ENCODE measurements at places on chromosomes 11 and 22.

DNA sequence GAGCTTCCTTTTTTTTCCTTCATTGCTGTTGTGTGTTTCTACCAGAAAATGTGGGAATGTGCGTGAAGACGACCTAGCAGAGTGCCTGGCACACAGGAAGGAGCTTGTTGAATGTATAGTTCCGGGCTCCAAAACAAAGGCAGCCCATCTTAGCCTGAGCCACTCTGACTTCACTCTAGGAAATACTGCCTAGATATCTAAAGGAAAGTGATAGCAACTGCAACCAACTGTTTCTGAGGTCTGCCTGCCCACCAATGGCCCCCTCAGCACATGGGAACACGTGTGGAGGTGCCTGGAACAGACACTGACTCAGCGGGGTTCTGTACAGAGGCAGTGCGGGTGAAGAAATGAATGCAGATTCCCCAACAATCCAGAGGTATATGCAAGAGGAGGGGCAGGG lies 14.7 kb upstream of the XBP1 start:
- DNase-seq, result no peak

GRCh38 chr22:32661296-32661695 lies 140.2 kb upstream of the TIMP3 start:
- no peak for DNase-seq

DNA sequence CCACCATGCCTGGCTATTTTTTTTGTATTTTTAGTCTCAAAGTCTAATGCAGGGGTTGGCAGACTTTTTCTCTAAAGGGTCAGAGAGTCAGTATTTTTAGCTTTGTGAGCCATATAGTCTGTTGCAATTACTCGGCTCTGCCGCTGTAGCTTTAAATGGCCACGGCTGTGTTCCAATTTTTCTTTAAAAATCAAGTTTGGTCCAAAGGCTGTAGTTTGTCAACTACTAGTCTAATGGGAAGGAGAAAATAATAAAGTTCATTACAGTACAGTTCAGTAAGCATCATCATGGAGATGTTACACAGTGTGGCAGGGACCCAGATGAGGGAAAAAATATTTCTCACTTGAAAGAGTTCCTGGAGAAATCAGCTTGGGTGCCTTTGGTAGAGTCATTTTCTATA lies 107.6 kb downstream of the CSNK2A3 start:
- no peak for DNase-seq

GRCh38 chr11:125995313-125995712 lies 49.5 kb downstream of the VSIG10L2 start:
- no peak for DNase-seq

DNA sequence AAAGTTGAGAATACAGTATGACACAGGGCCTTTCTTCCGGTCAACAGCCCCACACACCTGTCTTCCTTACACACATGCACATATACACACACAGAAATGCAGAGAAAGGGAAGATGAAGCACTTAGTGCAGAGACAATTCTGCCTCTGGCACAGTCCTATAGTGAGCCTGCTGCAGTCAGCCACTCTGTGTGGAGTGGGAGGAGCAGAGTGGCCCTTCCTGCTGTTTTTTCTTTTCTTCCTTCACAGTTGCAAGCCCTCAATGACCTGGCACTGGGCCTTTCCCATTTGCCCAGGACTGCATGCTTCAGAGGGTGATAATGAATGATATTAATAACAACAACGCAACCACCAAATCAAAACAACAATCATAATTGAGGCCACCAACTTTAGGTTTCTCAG lies 527.0 kb upstream of the B3GAT1 start:
- DNase-seq, result no peak

DNA sequence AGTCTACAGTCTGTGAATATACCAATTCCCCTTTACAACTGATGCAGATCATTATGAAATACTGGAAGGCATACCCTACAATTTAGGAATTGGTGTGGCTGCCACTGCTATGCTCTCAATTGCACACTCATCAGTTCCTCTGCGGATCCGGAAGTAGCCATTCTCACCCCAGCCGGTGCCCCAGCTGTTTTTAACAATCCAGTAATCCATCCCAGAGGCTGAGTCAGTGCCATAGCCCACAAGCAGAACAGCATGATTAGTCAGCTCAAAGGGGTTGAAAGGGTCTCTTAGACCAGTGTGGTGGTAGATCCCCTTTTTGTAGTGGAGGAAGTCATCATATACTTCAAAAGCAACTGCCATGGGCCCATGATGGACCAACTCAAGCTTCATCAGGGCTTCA lies 43.6 kb downstream of the CTSC start:
- no peak for DNase-seq

DNA sequence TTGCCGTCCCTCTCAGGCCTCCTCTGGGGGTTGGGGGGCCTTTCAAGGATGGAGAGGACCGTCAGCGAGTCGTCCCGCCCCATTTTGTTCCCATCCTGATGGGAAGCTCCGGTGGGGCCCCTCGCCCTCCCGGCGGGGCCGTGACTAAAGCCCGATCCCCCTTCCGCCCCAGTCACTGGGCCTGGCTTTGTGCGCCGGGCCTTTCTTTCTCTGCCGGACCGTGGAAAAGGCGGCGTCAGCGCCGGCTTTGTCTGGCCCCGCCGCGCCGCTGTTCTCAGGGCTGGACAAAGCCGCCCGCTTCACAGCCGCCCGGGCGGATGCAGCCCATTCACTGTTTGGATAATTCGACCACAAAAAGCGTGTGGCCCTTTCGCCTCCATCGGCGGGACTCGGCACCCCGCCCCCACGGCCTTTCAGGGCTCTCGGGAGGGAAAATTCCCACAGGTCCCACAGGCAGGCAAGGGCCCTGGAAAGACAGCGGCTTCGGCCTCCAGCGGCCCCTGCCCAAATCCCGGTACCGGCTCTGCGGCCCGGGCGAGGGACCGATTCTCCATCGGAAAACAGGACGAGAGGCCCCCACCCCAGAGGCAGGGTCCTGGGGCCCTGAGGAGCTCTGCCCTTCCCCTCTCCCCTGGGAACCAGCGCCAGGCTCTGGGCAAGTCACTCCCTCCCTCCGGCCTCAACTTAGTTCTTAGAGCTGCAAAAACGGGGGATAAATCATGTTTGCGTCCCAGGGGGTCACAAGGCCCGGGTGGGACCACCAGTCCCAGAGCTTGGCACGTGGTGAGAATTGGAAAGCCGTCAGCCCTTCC lies 87.2 kb downstream of the WNT7B start:
- DNase-seq, result no peak

GRCh38 chr11:77446911-77447629 lies 26.8 kb downstream of the PAK1 start:
- DNase-seq, result no peak

DNA sequence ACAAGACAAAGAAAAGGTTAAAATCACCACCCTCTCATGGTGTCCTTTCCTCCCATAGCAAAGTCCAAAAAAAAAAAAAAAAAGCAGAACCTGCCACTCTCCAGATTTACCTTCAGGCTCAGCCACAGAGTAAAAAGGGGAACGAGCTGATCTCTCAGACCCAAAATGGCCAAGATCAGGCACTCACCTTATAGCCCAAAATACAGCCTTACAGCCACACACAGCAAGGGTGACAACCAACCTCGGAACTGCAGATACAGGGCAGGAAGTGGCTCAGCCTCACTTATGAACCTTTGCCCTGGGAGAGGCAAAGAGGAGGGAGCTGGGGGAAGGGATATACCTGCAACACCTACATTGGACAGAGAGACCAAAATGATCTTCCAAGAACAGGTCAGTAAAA lies 4.5 kb downstream of the FHIP1B start:
- no peak for DNase-seq

DNA sequence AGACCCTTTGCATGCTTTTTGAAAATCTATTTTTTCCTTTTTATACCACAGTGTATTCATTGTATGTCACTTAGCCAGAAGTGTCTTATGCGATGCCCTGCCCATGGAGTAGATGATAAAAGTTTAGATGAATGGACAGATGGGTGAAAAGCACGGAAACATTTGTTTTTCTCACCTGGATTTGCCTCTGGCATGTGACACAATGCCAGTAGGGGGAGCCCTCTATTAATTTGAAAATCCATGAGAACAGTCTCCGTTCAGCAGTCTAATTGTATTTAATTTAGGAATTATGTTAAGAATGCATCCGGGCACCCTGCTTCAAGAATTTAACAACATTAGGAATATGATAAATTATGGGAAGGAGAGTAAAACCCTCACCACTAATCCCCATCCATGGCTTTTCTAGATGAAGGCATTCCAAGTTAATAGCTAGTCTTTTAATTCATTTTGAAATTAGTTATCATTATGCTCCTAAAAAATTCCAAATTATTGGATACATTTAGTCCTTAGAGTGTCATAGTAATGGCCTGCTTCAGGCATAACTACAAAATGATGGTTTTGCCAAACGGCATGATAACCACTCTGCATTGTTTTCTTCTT lies 55.3 kb upstream of the ALKBH3 start:
- DNase-seq, result no peak

DNA sequence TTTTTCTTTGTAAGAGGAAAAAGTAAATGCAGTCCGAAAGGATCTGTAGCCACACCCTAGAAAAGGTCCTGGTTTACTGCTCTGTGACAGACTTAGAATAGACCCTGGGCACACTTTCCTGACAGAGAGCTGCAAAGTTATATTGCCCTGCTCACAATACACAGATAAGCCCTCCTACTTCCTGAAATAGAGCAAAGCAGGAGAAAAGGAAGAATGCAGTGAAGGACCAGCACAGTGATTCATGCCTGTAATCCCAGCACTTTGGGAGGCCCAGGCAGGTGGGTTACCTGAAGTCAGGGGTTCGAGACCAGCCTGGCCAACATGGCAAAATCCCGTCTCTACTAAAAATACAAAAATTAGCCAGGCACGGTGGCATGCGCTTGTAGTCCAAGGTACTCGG lies 2.2 kb downstream of the CYB561A3 start:
- no peak for DNase-seq

DNA sequence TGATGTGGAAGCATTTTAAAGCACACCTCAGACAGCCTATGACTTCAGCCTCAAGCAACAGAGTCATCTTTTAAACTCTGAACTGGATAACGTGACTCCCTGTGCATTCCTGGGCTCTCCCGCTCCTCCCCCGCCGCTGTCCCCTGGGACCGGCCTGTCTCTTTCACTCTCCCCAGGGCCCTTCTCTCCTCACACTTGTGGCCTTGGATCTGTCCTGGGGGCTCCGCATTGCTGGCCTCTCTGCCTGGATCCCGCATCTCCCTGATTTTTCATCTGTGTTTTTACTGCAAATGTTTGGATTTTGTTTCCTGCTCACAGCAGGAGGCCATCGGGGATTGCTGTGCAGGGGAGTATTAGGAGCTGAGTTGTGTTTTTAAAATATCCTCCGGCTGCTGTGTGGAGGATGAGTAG lies 15.4 kb downstream of the C11orf24 start:
- DNase-seq, result no peak

- no peak for DNase-seq
Observed at GRCh38 chr22:45585437-45585755, 82.7 kb downstream of the FBLN1 start.

- no peak for DNase-seq
Observed at GRCh38 chr22:31211482-31211861, 626 bp upstream of the LIMK2 start.

DNA sequence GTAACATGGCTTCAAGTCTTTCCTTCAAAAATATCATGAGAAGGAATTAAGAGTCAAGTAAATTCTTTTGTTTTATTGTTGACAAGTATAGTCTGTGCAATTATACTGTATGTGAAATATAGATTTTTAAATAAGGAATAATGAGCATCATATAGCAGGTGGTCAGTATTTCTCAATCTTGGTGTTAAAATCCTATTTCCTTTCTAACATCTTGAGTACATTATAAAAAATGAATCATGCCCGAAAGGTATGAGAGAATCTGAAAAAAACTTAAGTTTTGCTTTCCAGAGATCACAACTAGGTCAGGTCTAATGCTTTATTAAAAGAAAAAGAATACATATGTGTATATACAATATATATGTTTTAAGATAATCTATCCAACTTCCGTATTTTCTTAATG lies 53.1 kb downstream of the KIF18A start:
- DNase-seq, result no peak

GRCh38 chr11:47912843-47913437 lies 64.8 kb upstream of the NUP160 start:
- no peak for DNase-seq

DNA sequence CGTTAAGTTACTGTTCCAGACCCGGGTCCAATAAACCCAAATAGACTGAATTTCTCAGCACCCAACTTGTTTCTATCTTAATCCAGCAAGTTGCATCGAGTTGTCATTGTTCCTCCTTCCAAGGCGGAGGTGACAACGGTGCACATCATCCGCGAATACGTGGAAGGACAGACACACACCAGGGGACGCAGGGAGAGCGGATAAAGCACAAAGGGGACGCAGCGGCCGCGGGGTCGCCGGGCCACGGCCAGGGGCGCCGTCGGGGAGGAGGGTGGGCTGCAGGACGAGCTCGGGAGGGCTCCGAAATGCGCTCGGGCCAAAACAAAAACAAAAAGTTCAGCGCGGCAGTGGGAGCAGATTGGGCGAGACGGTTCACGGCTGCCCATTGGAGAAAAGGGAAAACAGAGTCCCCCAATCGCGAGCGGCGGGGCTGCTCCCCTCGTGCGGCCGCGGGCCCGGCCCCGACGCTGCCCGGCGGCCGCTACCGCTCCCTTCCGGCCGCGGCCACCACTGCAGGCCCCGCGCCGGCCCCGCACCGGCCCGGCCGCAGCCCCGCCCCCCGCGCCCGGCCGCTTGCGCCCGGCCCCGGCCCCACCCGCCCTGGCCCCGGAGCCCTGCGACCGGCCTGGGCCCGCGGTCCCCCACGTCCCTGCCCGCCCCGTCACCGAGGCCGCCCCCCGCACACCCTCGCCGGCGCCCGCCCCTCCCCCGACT lies 518 bp downstream of the KMT5B start:
- DNase-seq, result peak; percentile 20

- no peak for DNase-seq
Observed at GRCh38 chr11:68370211-68371111, 58.1 kb downstream of the LRP5 start.

- no peak for DNase-seq
Observed at GRCh38 chr11:114816791-114817190, 138.5 kb downstream of the NXPE2 start.

GRCh38 chr22:31960767-31961166 lies 16.4 kb downstream of the YWHAH start:
- DNase-seq, result no peak

DNA sequence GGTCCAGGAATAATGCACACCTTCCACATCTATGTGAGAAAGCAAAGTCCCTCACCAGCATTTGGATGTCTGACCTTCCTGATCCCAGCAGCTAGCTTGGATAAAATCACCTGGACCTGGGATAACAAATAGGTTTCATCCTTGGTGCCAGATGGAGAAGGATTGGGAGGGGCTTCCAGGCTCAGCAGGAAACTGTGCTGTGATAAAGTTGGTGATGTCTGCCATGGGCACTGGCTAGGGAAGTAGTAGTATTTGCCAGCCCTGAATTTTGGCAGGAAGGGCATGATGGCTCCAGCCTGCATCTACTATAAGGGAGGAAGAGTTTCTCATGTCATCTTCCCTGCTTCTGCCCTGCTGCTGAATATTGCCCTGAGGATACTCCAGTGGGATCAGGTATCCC lies 37.5 kb downstream of the C11orf91 start:
- DNase-seq, result no peak

- no peak for DNase-seq
Observed at GRCh38 chr11:46001448-46001914, 79.0 kb downstream of the LARGE2 start.
